ENCODE measurements at places on chromosomes 13 and 19.

GRCh38 chr13:99572131-99572530 is 70.9 kb downstream of the TM9SF2 start:
- DNase-seq: no peak

DNA sequence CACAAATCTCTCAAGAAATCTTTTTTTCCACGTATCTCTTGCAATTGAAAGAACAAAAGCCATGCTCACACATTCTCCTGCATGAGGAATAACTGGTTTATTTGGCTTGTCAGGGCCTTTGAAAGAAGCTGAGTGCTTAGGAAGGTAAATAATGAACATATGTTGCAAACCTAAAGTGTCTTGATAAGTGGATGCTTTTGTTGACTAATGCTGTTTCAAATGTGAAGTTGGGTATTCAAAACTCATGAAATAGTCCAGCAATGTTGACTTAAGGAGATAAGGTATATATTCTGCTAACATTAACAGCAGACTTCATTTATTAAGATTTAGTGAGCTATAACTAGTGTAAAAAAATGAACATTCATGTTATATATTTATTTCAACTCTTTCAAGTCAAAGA is 1792.7 kb upstream of the MIR17HG start:
- no peak for DNase-seq

DNA sequence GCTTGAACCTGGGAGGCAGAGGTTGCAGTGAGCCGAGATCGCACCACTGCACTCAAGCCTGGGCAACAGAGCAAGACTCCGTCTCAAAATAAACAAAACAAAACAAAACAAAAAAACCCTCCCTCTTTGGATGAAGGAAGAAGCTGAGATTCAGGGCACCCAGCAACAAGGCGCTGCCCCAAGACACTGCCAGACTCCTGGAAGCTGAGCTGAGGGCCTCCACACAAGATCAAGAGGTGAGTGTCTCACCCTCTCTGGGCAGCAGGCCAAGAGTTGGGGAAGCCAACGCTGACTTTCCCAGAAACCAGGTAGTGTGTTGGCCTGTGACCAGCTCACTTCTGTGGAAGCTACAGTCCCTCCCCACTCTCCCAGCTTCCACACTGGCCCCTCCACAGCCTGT is 3.7 kb upstream of the TYROBP start:
- DNase-seq: peak; percentile 57

GRCh38 chr13:74287724-74288169 is 153.5 kb upstream of the KLF12 start:
- peak; percentile 73 for DNase-seq

DNA sequence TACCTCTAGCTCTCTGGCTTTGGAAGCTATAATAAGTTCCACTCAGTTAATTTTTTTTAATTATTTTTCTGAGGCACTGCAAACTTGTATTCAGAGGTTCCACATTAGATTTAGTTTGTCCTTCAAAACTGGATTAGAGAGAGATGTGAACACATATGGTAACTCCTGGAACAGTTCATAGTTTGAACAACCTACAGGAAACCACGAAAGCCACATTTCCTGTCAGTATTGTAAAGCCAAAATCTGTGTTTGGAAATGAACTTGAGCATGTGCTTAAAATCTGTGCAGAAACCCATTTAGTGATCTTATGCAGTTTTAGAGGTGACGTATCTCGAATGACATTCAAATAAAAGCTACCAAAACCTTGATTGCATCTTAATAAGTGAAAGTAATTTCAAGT is 1952.0 kb downstream of the OLFM4 start:
- no peak for DNase-seq

GRCh38 chr13:40666933-40667621 is 636 bp upstream of the FOXO1 start:
- DNase-seq: peak; percentile 38

GRCh38 chr13:32150239-32150638 is 118.7 kb downstream of the FRY start:
- no peak for DNase-seq

- DNase-seq: no peak
These were observed 609.7 kb upstream of the SLITRK1 start for GRCh38 chr13:84491952-84492351.

DNA sequence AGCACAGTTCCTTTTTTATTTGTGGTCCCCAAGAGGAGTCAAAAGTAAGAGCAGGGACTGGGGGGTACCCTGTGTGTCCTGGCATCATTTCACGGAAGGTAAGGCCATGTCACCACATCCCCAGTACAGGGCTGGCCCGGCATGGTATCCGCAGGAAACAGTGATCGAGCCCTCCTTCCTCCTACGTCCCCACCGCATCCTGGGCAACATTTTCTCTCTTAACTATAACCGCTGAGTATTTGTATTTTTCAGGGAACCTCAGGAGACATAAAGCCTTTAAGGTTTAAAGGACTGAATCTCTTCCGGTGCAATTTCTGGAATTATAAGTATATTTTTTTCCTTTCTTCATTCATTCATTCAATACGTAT is 13.6 kb upstream of the LATS2 start:
- DNase-seq: no peak

DNA sequence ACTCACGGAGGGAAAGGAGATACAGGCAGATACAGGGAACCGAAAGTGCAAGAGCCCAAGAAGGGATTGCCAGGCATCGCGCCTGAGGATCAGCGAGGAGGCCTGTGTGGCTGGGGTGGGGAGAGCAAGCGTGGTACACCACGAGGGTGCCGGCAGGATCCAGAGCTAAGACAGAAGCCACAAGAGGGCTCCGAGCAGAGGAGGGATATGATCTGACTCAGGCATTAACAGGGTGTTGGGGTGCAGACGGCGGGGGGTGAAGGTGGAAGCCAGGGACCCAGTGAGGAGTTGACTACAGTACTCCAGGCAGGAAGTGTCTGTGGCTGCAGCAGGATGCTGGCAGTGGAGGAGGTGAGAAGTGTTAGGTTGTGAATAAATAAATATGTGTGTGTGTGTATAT is 5.4 kb upstream of the PPP1R37 start:
- DNase-seq: peak; percentile 36

- DNase-seq: no peak
These were observed 157.9 kb upstream of the FREM2 start for GRCh38 chr13:38528986-38529385.

DNA sequence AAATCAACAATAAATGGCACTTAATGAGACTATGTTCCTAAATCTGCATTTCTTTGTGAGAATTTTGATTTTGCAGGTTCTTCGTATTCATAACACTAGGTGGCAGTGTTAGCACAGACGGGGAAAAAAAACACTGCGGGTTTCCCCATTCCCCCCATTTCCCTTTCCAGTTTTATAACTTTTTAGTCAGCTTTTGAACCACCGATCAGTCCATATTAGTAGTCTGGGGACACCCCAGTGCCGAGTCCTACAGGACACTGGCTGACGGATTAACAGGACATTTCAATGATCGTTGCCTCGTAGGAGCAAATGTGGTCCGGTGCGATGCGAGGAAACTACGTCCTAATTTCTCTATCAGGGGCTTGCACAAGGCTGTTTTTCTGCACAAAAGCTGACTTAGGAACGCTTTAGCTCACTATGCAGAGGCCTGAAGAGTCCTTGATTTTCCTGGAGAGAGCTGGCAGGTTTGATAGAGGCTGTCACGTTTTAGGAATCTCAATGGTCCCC is 234.3 kb downstream of the LMO7 start:
- peak; percentile 1 for DNase-seq

DNA sequence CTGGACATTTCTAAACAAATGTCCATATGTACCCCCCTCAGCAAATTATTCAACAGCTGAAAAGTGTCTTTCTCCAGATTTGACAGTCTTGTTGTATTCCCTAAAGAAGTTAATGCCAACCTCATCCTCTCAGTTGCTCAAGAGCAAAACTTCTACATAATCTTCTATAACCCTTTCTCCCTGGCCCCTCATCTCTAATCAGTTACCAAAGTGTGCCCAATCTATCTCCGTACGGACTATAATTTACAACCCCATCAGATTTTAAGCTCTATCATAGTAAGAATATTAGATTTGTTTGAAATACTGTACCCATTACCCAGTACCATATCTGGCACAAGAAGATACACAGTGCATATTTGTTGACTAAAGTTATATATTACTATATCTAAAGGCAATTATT is 101.5 kb downstream of the FGF14 start:
- DNase-seq: no peak

DNA sequence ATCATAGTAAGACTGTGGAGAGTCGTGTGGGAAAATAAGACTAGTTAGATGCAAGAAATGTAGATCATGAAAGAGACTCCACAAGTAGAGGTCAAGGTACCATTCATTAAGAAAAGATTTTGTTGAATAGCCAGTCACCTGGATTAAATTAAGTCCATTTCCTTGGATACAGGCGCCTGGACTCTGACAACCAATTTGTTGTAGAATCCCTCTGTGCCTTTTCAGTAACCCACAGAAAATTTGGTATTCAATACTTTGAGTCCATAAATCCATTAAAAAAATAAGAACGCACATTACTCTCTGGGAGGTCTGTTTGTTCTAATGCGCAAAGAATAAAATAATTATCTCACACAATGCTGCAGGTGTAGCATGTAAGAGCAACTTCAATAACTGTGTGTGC is 469.4 kb downstream of the KLF12 start:
- DNase-seq: no peak

GRCh38 chr13:36447501-36447900 is 15.2 kb downstream of the CCNA1 start:
- DNase-seq: no peak

DNA sequence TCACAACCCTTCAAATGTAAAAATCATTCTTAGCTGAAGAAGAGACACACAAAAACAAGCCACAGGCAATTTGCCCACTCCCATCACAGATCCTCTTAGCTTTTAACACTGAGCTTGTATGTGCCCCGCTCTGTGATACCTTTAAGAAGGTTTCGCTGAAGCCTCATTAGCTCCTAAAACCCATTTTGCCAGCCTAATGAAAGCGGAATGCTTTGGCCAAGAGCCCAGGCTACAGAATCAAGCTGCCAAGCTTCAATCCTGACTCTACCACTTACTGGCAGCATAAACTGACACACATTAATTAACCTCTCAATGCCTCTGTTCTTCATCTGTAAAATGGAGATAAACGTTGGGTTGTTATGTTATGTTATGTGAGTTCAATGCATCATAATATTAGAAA is 10.5 kb downstream of the ZNF112 start:
- no peak for DNase-seq

- no peak for DNase-seq
These were observed 214.7 kb downstream of the SLITRK1 start for GRCh38 chr13:83667606-83668005.

DNA sequence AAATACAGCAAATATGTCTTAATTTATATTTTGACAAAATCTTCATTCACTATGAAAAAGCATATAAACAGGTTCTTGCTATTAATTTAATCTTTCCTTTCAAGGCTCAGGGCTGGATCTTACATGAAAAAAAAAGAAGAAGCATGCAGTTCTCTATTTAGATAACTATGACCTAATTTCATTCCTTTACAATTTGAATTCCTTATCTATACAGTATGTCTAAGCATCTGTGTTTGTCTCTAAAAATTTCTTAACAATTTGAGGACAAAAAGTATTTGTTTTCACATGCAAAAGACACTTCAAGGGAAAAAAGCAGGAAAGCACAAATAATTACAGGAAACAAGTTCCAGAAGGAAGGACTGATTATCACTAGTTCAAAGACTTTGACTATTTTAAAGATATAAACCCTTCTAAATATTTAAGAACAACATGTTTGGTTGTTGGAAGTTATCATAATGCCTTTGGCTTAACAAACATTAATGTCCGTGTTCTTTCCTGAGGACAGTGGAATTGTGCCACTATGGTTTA is 157.5 kb downstream of the TBC1D4 start:
- no peak for DNase-seq

DNA sequence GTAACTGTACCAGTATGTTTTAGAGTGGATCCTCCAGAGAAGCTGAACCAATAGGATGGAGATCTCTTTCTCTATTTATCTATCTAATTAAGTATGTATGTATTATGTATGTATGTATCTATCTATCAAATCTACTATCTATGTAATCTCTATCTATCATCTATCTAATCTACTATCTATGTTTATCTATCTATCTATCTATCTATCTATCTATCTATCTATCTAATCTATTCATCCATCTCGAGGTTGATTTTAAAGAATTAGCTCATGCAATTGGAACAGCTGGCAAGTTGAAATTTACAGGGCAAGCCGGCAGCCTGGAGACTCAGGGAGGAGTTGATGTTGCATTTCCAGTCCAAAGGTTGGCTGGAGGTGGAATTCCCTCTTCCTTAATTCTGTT is 112.2 kb downstream of the URI1 start:
- no peak for DNase-seq

DNA sequence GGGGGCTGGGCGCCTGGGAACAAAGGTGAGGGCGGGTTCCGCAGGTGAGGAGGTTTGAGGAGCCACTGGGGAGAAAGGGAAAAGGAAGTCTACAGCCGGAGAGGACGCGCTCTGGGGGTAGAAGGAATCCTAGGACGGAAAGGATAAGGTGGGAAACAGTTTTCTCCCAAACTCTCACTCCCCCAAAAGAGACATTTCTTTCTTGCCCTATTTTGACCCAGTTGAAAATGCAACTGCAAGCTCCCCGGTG is 651 bp upstream of the POLR1D start:
- no peak for DNase-seq

DNA sequence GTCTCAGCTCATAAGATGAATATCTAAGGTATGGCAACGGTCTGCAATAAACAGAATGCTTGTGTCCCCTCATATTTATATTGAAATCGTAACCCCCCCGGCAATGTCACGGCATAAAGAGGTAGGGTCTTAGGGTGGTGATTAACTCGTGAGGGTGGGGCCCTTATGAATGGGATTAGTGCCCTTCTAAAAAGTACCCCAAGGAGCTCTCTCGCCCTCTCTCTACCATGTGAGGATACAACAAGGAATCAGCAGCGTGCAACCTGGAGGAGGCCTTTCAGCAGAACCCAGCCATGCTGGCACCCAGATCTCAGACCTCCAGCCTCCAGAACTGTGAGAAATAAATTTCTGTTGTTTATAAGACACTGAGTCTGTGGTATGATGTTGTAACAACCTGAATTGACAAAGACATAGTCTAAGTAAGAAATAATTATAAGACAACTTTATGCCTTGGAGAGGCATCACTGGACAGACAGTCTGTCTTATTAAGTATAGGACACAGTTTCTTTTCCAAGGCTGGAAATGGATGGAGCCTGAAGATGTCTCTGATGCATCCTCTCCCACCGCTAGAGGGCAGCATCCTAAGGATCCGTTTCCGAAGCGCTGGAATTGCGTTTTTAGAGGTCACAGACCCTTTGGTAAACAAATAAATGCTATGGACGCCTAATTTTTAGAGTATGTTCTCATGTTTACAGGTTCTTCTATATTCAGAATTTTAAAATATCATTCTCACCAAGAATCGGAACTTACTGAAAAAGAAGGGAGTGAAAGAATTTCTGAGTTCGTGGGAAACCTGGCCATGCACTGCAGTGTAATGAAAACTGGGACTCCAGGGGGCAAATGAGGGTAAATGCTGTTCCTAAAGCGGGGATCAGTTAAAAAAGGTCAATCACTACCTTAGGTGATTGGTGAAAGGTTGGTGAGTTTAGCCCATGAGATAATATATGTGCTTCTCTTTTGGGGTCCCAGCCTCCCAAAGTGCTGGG is 13.3 kb upstream of the LEUTX start:
- DNase-seq: peak; percentile 43

DNA sequence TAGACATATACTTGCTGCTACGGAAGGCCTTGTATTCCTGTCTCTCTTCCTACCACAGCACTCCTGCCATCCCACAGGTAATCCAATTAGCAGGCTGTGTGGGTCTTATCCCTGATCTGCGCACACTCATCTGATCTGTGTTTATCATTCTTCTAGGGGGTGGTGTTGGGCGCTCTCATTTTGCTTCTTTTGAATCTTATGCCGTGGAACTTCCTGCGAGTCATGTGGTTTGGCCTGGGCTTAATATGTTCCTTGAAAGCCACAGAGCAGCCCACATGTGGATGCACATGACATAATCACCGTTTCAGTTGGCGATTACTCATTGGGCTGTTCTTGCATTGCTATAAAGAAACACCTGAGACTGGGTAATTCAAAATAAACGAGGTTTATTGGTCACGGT is 7.5 kb downstream of the RASA3 start:
- peak; percentile 80 for DNase-seq

Measured in activated CD4-positive, alpha-beta T cell treated with anti-CD3 and anti-CD28 coated beads, Interleukin-2, amount 50 U/mL, for 48 hours (primary cell).